CD4-positive, alpha-beta memory T cell (primary cell): ENCODE measurements at places on chromosomes 2 and 18. TPM values are rescaled to one million over a fixed set of nuclear protein-coding genes. Genes with fewer than 3 reads are reported as not detected.

GRCh38 chr2:95043300-95044093, 18.0 kb downstream of the MAL start:
- H3K27me3 ChIP-seq: no peaks in the 10 kb centered on the region
- H3K27ac ChIP-seq: no peak overlapping the region
- H3K36me3 ChIP-seq: no peaks in the 10 kb centered on the region

- no peak for DNase-seq
- H3K27ac ChIP-seq: no peak overlapping the region
- H3K4me1 ChIP-seq: no peaks in the 10 kb centered on the region
- H3K27me3 ChIP-seq: no peaks in the 10 kb centered on the region
Measured at GRCh38 chr18:59509481-59510442, 150.7 kb upstream of the LMAN1 start.

DNA sequence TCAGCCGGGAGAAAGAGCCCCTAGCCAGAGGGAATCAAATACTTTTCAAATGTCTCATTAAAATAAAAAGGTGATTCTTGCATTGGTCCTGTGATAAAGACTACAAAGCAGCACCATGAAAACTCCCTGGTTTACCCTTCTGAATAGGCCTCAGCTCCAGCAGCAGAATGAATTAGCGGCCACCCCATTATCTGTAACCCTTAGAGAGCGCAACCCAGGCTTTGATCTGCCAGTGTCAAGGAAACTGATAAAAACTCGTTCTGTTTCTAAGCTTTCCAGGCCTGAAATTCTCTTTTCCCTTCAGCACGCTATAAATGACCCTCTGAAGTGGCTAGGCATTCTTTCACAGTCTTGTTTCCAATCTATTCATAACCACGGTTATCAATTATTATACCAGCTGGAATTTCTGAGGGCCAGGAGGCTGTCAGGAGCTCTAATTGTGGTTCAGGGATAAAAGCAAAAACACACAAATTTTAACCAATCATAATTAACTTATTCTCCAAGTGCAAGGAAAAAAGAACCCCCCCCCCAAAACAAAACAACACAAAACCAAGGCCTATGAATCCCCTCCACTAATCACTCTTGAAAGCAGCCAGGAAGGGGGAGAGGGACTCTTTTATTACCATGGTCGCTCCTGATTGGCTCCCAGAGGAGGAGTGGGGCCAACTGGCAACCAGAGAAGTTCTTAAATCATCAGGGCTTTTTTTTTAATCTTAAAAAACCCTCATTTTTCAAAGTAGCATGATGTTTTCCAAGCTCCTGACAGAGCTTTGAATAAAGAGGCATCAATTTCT, 258.9 kb downstream of the CYRIA start:
- DNase-seq: no peak
- H3K4me3 ChIP-seq: no peak overlapping the region
- no peak overlapping the region for H3K27ac ChIP-seq
- H3K27me3 ChIP-seq: no peaks in the 10 kb centered on the region
- H3K36me3 ChIP-seq: no peaks in the 10 kb centered on the region

DNA sequence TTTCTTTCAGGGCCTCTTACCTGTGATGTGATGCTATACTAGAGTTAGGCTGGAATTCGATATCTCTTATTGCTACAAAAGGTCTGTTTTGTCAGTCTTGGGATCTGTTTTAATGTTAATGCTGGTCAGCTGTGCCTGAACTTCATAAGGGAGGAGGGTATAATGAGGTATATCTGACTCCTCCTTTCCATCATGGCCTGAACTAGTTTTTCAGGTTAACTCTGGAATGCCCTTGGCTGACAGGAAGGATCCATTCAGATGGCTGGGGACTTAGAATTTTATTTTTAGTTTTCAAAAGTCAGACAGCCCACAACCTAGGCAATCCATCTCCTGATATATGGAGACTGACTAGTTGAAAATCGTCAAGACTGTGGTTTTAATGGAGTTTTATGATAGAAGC, 35.9 kb upstream of the TBC1D8 start:
- no peak overlapping the region for H3K27ac ChIP-seq
- DNase-seq: no peak
- H3K36me3 ChIP-seq: no peaks in the 10 kb centered on the region
- no peak overlapping the region for H3K4me3 ChIP-seq
- no peaks in the 10 kb centered on the region for H3K4me1 ChIP-seq

SANBR gene
- polyA plus RNA-seq: 2.4 TPM
